ENCODE measurements at places on chromosomes 1 and 21.

GRCh38 chr1:235093013-235093695 is 35.5 kb downstream of the TOMM20 start:
- peak; percentile 49 for DNase-seq

DNA sequence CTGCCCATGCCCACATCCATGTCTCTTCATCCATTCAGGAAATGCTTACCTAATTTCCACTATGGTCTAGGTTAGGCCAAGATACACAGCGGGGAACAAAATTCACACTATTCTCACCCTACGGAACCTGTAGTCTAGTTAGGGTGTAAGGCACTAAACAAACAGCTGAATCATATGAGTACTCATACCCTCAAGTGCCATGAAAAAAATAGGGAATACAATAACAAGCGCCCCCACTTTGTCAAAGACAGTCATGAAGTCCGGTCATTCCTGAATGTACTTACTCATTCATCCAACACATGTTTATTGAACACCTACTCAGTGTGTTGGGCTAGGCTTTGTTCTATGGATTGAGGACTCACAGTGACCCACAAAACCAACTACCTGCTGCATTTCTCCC is 6.2 kb upstream of the FYB2 start:
- DNase-seq = no peak

DNA sequence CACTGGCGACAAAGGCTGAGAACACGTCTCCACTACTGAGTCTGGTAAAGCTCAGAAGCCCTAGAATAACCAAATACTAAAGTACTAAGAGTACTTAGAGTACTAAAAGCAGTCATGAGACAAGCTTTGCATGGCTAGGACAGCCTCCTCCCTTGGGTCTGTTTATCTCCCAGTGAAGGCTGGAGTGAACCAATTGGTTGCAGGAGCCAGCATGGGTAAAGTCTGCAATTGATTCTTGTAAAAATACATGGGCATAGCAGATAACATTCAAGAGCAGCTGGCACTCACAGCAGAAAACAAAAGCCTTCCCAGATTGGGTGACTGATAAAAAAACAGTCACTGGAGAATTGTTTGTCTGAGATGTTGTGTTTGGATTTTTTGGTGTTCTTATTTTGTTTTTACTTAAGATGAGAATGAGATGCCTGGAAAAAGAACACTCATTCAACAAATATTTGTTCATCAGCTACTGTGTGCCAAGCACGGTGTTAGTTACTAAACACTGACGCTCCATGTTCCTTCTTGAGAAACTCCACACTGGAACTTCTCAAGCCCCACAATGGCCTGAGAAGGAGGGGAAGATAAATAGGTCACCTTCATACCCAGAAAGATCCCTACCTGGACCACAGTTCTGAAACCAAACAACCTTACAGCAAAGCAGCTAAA is 3.7 kb downstream of the IRF6 start:
- DNase-seq = no peak

- no peak for DNase-seq
These were observed 27.8 kb upstream of the CACYBP start for GRCh38 chr1:174971902-174972301.

- no peak for DNase-seq
These were observed 79.0 kb downstream of the SYT2 start for GRCh38 chr1:202631076-202631923.

GRCh38 chr1:150150133-150151021 is 661 bp downstream of the PLEKHO1 start:
- peak; percentile 60 for DNase-seq

Measured in ELR (cell line).